Kidney tubule cell (primary cell): ENCODE measurements at places on chromosomes 7 and 10.
A peak's percentile ranks its signal among the peaks of the same experiment; 100 is the strongest.

GRCh38 chr10:45470098-45471012, 96.3 kb downstream of the ALOX5 start:
- DNase-seq = no peak

- peak; percentile 10 for DNase-seq
These were observed 34.5 kb upstream of the RBM20 start for GRCh38 chr10:110609605-110610004.

GRCh38 chr10:60341969-60342368, 47.7 kb downstream of the ANK3 start:
- no peak for DNase-seq

- DNase-seq = peak; percentile 61
These were observed 1.0 kb downstream of the CHST15 start for GRCh38 chr10:124092250-124092859.

DNA sequence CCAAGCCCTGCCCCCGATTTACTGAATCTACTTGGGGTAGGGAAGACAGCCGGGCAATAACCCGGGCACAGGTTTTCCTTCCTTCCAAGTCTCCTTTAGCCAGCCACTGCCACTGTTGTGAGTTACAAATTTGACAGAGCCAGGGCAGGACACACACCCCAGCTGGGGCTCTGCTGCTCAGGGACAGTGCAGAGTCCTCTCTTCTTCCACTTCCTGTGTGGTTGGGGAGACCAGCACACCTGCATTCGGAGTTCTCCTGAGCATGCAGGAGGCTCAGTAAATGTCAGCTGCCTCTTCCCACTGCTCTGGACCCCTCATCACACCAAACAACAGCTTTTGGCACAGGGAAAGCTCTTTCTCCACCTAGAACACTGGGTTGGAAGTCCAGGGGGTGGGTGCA, 21.3 kb downstream of the CHST15 start:
- DNase-seq = no peak

DNA sequence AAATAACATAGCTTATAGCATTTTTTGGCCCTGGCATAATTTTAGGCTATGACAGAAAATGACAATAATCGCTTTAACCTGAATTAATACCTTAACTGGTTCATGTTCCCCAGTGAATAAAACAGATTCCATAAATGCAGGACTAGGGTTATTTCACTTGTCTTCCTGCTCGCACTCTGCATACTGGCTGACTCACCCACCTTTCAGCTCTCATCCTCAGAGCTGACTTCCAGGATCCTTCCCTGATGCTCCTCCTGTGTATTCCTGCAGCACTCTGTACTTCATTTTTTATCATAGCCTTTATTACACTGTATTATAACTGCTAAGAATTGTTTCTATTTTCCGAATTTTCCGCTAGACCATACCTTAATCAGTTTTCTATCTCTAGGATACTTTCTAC, 123.7 kb downstream of the AVL9 start:
- DNase-seq = peak; percentile 23

DNA sequence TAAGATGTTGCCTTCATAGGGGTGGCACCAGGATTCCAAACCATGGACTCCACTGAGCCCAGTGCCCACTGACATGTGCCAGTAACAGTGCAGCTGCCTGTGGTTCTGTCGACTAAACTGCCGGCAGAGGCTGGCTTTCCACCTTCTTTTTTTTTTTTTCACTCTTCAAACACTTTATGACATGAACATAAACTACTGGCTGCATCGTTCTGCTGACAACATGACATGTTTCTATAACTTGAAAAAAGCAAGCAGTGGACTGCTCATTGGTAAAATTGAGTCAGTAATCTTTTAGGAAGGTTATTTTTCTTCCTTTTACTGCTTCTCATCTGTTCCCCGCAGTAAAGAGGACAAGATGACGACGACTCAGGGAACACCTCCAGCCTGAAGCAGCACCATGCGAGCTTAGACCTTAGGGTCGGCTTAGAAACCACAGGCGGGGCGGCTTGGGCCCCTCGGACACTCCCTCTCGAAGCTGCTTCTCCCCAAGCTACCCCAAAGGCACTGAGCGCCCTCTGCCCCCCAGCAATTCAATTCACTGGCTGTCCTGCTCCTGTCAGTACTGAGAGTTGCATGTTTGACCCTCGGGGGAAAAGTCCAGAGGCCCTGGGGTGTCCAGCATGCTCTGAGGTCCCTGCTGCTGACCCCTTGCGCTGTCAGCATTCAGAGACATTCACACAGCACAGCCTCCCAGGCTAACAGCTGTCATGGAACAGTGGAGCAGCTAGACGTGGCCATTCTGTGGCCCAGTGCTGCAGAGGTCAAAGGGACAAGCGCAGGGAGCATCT, 112.5 kb downstream of the EGFR start:
- DNase-seq = no peak

- DNase-seq = no peak
These were observed 17.4 kb downstream of the ZFAND4 start for GRCh38 chr10:45655219-45655618.

GRCh38 chr7:54252256-54253035, 289.7 kb upstream of the VSTM2A start:
- peak; percentile 49 for DNase-seq

GRCh38 chr7:38506756-38507155, 124.4 kb downstream of the AMPH start:
- no peak for DNase-seq

- no peak for DNase-seq
These were observed 1013.1 kb downstream of the TYW1 start for GRCh38 chr7:68009716-68010115.

- DNase-seq = no peak
These were observed 96.1 kb downstream of the ADCY1 start for GRCh38 chr7:45670227-45670626.

DNA sequence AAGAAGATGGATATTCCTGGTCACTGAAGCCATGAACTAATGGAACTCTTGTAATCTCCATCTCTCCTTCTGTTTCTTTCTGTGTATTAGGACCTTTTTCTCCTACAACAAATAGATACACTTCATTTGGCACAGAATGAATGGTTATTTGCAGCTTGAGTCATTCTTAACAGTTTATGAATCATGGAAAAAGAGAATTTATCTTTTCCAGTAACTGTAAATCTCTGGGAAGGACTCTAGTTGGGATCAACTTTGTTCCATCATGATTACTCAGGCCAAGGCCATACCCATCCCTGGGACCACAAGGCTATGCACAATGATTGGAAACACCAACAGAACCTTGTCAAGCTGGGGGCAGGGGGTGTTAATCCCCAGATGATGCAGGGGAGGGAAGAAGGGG, 36.1 kb upstream of the MDFIC start:
- peak; percentile 61 for DNase-seq

- DNase-seq = no peak
These were observed 342.1 kb downstream of the GRID1 start for GRCh38 chr10:86024281-86025041.

DNA sequence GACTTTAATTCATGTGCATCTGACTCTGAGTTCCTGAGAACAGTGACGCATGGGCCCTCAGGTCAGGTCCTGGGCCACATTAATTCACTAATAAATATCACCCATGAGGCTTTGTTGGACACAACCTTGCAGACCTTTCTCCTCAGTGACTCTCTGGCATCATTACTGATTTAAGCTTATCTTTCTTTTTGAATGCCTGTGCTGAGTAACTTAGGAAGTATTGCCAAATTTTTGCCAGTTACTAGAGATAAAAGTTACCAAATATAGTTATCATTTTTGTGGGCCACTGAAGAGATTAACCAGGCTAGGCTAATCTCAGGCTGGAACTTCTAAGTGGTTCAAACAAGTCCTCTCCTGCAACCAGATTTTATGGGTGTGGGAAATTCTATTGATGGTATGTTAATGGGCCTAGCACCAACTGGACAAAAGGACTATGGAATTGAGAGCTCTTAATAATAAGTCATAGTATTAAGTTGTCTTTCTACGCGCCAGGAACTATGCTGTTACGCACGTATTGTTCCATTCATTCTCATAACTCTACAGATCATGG, 28.8 kb upstream of the PRTFDC1 start:
- DNase-seq = no peak
